ENCODE measurements at places on chromosomes 4 and X.
A peak's percentile ranks its signal among the peaks of the same experiment; 100 is the strongest.

GRCh38 chr4:87872028-87872427 is 39.3 kb downstream of the MEPE start:
- no peak for DNase-seq

DNA sequence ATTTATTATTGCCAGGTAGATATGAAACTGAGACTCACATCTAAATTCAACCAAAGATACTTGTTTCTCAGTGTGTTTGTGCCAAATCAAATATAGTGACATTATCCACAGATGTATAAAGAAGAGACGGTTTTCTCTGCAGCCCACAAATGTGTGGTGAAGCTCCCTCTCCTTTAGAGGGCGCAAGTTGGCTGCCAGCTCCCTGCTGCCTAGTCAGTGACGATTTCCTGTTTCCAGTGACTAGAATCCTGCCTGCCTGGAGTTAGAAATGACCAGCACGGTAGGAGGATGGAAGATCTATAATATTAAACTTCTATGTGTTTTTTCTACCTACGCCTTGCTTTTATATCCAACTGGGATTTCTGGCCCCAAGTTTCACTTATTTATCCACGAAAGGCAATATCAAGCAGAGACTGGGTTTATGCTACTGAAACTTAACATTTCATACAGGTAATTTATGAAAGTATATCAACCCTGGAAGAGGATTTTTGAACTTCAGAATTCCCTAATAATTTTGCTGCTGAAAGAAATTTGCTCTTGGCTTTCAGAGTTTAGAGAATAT is 1793.7 kb upstream of the TENM3 start:
- no peak for DNase-seq

GRCh38 chrX:68994135-68994890 is 165.5 kb downstream of the EFNB1 start:
- no peak for DNase-seq

- no peak for DNase-seq
Observed at GRCh38 chr4:135538698-135539097, 1337.1 kb upstream of the PABPC4L start.

GRCh38 chr4:150251752-150252190 is 173.5 kb downstream of the DCLK2 start:
- no peak for DNase-seq

DNA sequence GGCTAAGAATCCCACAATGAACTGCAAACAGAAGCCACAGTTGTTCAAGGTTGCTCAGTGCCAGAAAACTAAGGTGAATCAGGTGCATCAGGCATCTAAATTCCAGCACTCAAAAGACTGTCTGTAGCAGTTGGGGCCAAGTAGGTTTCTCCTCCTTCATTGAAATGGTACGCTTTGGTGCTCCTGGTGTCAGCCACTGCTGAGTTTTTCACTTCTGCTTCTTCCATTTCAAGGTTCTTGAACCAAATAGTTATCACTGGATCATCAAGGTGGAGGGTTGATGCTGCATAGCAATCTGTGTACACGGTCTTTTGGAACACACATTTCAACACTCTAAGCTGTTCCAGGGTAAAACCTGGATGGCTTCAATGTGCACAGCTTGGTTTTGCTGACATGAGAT is 74.4 kb downstream of the TMA16 start:
- no peak for DNase-seq

DNA sequence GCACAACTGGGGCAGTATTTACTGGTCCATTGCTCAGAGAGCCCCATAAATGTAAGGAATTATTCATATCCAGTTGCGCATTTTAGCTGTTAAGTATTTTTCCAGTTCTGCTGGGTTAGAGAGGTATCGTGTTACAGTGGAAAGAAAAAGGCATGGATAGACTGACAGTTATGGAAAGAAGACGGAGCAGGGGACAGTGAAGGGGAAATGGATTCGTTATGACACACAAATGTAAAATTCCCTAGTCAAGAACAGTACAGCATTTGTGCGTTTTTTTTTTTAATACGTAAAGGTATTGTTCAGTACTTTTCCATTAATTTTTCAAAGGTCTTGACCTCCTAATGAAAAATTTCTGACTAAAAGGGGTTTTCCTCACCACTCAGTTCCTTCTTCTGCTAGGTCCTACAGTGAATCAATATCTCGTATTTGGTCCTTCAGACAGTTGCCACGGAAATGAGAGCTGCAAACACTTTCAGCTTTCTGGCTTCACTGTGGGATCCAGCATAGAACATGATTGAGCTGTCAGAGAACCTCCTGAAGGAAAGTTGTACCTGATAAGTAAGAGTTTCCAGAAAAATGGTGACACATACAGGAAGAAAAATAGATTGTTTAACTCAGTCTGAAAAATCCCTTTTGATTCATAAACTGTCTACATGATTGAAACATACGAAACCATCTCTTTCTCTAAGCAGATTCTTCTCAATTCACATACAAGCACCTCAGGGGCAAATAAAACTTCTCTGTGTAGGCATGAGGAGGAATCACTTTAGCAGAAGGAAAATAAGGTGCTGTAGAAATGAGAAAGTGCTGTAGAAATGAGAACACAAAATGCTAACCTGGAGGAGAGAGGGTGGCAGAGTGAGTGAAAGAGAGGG is 21.8 kb upstream of the BBS12 start:
- DNase-seq = no peak

DNA sequence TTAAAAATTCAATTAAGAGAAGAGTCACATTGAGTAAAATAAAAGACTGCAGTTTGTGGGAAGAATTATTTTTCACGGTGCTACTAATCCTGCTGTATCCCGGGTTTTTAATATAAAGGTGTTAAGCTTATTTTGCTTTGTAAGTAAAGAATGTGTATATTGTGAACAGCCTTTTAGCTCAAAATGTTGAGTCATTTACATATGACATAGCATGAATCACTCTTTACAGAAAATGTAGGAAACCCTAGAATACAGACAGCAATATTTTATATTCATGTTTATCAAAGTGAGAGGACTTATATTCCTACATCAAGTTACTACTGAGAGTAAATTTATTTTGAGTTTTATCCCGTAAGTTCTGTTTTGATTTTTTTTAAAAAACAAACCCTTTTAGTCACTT is 39.7 kb downstream of the IRS4 start:
- DNase-seq = no peak

GRCh38 chr4:89834486-89835209 is 2.3 kb downstream of the SNCA start:
- no peak for DNase-seq

GRCh38 chrX:8988446-8988845 is 45.5 kb downstream of the FAM9B start:
- no peak for DNase-seq

DNA sequence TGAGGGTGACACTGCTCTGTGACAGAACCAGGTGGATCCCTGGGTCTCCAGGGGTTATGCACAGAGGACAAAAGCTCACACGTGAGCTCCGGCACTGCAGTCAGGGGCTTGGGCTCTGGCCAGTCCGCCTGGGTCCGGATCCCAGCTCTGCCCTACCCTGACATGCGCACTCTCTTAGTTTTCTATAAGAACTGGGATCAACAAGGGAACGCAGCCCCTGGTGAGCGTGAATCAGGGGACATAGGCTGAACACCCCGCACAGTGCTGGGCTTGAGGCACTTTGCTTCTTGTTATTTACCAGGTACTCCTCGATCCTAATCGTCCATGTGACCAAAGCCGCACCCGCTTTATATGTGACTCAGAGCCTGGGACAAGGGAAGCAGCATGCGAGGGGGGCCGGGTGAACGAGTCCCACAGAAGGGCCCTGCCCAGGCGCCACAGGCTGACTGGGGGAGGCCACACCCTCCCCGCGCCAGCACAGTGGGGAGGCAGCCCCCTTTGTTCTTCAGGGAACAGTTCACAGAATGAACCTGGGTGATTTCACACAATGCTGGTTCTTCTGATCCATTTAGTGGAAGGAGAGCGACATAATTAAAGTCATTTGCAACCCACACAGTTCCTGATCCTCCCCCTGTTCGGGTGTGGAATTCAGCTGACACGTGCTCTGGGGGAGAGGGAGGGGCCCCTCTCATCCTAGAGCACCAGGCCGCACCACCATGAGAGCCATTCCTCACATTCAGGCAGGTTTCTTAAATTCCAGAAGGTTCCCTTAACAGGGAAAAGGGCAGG is 55.5 kb downstream of the WFS1 start:
- no peak for DNase-seq

GRCh38 chrX:85375333-85375738 is 4.1 kb downstream of the POF1B start:
- DNase-seq = no peak

- DNase-seq = no peak
Observed at GRCh38 chr4:128349921-128350320, 62.3 kb upstream of the PGRMC2 start.

- DNase-seq = no peak
Observed at GRCh38 chr4:113368056-113368455, 318.6 kb downstream of the ANK2 start.

- peak; percentile 70 for DNase-seq
Observed at GRCh38 chrX:53093177-53093655, 726 bp upstream of the KANTR start.

DNA sequence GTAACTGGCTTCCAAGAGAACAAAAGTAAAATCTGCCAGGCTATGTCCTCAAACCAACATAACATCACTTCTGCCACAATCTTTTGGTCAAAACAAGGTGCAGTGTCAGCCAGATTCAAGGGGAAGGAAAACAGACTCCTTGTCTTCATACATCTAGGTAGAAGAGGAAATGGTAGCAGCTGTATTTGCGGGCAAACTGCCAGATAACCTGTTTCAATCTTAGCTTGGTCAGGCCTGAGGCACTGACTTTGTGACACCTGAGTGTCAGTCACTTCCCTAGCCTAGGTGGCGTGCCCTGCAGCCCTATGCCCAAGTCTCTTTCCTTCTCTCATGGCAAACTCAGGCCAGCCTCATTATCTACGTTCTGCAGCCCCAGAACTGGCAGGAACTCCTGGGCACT is 146.2 kb upstream of the JADE1 start:
- DNase-seq = no peak

GRCh38 chr4:96455045-96455720 is 615.3 kb downstream of the PDHA2 start:
- no peak for DNase-seq

DNA sequence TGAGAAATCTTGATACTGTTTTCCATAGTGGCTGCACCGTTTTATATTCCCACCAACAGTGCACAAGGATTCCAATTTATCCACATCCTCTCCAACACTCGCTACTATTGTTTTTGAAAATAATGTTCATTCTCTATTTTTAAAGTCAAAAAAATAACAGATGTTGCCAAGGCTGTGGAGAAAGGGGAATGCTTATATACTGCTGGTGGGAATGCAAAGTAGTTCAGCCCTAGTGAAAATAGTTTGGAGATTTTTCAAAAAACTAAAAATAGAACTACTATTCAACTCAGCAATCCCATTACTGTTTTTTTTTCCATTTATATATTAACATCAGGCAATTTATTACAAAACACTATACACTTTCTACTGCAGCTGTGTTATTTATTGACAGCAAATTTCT is 208.7 kb downstream of the CBLL2 start:
- DNase-seq = no peak

- DNase-seq = no peak
Observed at GRCh38 chrX:40875476-40875875, 140.1 kb upstream of the MED14 start.

- DNase-seq = no peak
Observed at GRCh38 chrX:70456256-70456655, 11.6 kb downstream of the DLG3 start.

- DNase-seq = no peak
Observed at GRCh38 chr4:56209767-56210166, 177.5 kb downstream of the AASDH start.

DNA sequence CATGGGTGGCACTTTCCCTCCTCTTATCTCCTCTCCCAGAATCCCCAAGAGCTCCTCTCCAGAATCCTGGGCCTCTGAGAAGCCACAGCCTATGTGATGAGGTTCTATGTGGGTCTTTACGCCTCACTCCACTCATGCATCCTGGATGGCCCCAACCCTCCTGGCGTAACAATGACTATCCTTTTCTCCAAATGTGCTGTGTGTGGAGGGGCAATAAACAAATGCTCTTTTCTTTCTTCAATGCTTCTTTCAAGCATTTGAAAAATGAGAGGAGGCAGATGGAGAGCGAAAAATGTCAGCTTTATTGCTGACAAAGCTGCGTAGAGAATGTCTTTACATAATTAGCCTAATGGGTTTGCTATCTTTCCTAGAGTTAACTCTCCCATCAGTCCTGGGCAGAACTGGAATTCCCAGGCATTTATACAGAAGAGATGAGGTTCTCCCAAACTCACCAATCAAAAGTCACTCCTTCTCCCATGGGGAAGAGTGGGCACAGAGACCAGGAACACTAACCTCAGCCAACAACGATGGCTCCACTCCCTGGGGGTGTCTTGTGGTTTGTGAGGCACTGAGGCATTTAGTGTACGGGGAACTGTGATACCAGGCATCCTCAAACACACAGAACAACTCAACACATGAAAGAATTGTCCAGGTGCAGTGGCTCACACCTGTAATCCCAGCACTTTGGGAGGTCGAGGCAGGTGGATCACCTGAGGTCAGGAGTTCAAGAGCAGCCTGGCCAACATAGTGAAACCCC is 118.9 kb upstream of the SLC34A2 start:
- peak; percentile 34 for DNase-seq
